ENCODE measurements at places on chromosomes 3 and 15.

- DNase-seq: no peak
Measured at GRCh38 chr15:68631601-68632051, 52.8 kb downstream of the CORO2B start.

GRCh38 chr3:50163572-50164455 lies 8.7 kb downstream of the SEMA3F start:
- no peak for DNase-seq

DNA sequence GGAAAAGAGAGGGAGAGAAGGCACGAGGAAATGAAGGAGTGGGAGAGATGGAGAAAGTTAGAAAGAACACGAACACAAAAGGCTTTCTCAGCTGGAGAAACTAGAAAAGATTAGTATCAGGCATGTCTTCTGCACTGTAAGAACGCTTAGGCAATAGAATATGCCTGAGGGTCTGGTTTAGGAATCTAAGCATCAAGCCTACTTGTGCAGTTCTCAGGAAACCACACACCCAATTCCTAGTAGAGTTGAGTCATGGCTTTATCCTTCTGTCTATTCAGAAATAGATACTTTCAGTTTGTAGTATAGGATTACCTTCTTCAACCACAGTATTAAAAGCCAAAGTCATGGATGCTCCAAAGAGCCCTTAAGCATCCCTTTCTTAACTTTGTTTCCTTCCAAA lies 969.4 kb downstream of the NTRK3 start:
- no peak for DNase-seq

DNA sequence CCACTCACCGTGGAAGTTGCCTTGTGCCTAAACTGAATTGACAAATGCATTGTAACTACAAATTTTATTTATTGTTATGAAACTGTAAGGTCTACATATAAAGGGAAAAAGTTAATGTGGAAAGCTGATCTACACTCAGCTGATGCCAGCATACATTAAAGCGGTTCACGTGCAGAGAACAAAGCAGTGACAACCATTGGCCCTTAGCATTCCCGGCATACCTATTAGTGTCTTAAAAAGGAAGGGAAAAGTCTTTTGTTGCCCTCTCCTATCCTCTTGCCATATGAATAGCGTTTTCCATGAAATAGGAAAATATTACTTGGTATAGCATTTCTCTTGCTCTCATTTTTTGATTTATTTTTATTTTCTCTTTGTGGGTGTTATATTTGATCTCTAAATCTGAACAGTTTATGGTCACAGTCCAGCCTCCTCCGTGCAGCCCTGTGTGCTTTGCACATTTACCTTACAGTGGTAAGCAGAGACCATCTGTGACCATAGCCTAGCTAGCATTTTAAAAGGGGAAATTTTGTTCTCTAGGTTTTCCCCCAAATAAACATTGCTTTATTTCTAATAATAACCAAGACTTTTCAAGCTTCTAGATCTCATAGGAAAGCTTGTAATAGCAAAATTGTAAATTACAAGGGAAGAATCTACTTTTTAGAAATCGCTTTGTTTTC lies 89.7 kb upstream of the CGNL1 start:
- DNase-seq: no peak

DNA sequence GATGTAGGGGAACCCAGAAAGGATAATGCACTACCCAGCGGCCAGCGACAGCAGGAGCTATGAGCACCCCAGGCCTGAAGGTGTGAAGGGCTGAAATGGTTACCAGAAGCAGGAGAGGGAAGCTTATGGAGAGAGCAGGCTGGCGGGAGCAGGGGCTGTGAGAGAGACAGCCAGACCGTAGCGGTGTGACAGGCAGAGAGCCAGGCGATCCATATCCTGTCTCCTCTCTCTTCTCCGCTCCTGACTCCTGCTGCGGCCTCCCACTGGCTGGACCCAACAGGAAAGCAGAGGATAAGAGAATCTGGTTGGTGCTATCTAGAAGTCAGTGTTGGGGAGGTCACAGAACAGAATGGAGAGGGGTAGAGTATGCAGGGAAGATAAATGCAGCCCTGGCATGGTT lies 49.9 kb downstream of the BTD start:
- no peak for DNase-seq

- no peak for DNase-seq
Measured at GRCh38 chr3:168988853-168989252, 674.7 kb downstream of the MECOM start.

DNA sequence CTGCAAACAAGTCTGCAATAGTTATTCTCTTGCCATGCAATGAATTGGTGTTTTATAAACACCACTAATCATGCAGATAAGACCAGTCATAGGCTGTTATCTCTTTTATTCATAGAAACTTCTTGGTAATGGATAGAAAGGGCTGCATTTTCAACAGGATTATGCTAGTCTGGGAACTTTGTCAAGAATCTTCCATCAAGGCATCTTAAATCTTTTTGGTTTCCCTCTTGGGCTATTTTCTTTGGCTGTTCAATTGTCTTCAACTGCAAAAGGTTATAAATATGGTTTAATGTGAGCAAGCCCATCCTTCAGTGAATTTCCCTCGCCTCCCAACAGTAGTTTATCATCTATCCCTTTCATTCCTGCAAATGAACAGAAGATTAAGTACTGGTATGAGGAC lies 59.0 kb upstream of the MINAR1 start:
- no peak for DNase-seq

GRCh38 chr3:15154326-15154725 lies 51.7 kb upstream of the CAPN7 start:
- no peak for DNase-seq

DNA sequence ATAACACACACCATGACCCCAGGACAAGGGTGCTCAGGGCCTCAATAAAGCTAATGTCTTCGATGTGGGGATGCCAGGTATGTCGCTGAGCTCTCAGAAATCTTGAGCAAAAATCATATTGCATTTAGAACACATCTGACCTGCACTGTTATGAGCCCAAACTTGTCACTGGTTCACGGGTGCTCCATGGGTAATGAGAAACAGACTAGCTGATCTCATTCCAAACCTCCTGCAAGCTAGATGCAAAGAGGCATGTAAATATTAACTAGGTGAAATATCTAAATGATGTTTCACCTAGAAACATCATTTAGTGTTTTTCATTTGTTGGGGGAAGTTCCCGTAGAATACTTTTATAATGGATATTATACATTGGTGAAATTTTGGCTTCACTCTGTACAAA lies 549.4 kb downstream of the OCA2 start:
- no peak for DNase-seq

DNA sequence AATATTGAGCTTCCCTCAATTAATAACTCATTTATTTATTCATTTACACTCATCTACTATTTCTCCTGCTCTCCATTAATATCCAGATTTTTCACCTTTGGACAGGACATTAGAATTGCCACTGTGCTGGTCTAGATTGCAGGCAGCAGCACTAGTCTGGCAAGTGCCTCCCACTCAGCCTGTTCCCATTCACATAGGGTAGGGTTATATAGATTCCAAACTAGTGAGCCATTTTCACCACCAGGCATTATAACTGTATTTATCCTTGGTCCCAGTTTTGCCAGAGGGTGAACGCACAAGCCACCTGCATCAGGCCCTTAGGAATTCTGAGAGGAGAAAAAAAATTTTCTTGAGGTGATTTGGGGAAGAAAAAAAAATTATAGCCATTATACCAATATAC lies 44.5 kb downstream of the ANAPC13 start:
- no peak for DNase-seq

- DNase-seq: no peak
Measured at GRCh38 chr15:101381671-101382212, 86.7 kb upstream of the SNRPA1 start.

DNA sequence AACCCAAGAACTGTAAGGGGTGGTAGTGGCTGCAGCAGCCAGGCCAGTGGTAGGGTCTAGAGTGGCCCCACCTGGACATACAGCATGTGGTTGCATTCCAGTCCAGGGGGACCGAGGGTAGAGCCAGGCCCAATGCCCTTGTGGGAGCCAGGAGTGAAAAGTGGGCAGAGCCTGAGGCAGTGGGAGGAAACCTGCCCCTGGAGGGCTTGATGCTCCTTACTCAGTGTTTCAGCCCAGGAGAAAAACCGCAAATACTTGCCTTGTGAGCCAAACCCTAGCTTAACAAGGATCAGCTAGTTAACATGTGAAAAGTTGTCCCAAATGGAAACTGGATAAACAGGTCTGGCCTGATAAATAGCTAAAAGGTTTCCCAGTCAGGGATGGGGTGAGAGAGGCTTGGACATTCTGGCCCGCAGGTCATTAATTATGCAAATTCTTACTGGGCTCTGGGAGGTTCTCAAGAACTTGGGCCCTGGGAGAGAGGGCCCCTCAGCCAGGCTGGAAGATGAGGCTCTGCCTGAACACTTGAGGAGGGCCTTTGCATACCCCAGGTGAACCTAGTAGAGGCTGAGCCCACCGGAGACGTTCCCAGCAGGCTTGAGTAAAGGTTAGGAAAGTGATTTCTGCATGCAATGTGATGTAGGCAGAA lies 222.1 kb downstream of the THSD4 start:
- no peak for DNase-seq

DNA sequence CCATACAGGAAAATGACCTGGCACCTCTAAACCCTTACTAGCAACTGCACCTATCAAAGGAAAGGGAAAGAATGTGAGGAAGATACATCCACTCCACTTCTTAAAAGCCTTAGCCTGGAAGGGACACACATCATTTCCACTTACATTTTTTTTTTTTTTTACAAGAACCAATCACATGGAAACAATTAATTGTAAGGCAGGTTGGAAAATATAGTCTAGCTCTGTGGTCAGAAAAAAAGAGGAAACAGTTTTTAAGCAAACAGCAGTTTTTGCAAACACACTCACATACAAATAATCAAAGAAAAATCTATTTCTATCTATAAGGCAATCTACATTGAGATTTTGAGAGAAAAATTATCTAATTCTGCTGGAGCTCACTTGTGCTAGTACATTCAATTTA lies 98.9 kb upstream of the SPRED1 start:
- DNase-seq: no peak

- no peak for DNase-seq
Measured at GRCh38 chr3:183317886-183318865, 65.1 kb downstream of the B3GNT5 start.

GRCh38 chr3:151120409-151120808 lies 34.9 kb downstream of the MED12L start:
- no peak for DNase-seq

DNA sequence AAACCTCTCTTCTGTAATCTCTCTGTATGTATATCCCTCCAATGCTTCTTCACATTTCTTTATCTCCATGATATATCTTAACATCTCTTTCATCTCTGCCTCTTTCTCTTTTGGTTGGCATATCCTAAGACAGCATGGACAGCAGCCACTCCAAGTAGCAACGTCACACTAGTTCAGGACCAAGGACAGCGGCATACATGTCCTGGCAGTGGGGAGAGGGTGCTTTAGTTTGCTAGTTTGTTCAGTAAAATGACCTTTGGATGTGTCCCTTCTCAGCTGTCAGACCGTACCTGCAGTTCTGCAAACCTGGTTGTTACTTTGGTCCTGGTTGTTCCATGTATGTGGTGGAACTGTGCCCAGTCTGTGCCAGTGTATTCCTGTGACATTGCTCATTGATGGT lies 225.6 kb upstream of the ROPN1 start:
- DNase-seq: no peak

DNA sequence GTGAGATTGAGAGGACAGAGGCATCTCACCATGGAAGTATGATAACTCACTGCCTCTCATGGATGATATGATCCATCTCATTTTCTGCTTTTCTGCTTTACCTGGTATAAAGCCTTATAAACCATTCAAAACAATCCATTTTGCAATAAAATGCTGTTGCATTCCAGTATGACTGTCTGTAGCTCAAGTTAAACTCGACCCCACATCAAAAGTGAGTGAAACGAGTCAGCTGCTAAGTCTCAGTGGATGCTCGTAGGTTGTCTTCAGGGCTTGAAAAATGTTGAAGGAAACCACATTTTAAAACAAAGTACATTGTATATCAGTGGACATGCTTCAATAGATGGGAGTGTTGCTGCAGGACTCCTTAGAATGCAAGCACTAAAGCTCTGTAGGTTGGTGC lies 839.0 kb downstream of the TUSC7 start:
- no peak for DNase-seq

DNA sequence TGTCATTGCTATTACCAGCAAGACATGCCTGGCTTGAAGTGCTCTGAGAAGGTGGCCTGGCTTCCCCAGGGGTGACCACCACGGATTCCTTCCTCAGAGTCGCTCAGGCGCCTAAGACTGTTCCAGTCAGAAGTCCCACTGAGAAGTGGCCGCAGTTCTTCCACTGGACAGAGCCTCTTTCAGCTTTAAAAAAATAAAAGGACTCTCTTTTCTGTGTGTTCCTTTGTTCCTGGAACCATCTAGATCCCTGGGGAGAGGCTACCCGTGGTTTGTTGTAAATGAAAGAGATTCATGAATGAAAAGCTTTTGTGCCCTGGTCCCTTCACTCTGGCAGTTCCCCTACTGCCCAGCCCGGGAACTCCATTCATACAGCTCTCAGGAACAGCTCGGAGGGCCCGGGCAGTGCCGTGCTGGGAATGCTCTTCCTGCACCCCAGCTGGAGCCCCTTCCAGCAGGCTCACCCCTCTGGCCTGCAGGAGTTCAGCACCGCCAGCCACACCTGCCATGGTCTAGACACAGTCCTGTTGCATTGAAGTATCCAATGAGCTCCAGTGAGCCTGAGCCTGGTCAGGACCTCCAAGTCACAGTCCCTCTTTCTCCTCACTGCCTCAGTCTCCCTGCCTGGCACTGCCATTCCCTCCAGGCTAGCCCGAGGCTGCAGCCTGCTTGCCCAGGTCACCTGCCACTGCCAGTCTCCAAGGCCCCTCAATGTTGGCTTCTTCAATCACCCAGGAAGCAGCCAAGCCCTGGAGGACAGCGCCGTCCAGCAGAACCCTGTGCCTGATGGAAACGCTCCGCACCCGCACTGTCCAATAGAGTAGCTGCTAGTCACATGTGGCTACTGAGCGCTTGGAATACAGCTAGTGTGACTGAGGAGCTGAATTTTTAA lies 75.4 kb downstream of the XXYLT1 start:
- no peak for DNase-seq

- DNase-seq: no peak
Measured at GRCh38 chr3:167666563-167666962, 12.8 kb upstream of the WDR49 start.

DNA sequence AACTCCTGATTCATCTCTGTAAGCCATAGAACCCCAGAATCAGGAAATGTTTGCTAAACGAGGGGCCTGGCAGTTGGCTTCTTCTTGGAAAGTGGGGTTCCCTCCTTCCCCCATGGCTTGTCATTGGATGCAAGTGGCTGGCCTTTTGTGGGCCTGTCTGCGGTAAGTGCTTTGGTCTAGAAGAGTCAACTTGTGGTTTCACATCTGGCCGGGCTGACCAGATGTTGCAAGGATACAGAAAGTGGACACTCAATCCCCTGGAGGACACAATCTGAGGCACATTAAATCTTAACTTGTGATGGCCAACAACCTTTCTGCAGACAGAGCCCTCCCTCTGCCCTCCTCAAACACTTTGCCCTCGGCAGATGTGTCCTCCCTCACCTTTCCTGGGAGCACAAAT lies 1.1 kb downstream of the FAH start:
- no peak for DNase-seq
